ENCODE measurements at places on chromosomes 2 and 18.

DNA sequence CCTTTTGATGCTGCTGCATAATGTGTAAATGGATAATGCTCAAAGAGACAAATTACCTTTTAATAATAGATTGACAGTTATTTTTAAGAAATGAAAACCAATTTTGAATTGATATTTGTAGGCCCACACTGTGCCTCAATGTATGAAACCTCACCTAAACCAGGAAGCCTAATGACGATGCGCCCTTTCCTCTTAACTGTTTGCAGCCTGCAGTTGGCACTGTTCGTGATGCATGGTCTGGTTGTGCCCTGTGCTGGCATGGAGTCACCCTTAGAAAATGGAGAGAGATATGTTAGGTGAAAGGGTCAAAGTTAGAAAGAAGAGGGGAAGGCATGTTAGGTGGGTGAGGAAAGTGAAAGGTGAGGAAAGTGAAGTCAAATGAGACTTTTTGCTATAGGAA, 390.2 kb downstream of the PTPRM start:
- DNase-seq = no peak

DNA sequence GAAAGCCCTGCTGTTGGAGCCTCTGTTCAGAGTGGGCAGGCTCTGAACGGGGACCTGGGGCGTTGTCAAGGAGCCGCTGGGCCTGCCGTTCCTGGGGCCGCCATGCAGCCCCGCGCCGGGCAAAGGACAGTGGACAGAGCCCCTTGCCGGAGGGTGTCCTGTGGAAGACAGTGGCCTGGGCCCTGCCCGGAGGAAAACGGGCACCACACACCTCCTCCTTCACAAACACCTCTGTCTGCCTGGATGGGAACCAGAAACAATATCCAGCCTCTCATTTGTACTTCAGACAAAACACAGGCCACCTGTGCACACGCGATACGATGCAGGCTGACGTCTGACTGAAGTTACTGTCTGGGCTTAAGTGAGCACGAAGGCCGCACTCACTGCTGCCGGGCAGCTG, 233.7 kb downstream of the TWIST2 start:
- DNase-seq = no peak

DNA sequence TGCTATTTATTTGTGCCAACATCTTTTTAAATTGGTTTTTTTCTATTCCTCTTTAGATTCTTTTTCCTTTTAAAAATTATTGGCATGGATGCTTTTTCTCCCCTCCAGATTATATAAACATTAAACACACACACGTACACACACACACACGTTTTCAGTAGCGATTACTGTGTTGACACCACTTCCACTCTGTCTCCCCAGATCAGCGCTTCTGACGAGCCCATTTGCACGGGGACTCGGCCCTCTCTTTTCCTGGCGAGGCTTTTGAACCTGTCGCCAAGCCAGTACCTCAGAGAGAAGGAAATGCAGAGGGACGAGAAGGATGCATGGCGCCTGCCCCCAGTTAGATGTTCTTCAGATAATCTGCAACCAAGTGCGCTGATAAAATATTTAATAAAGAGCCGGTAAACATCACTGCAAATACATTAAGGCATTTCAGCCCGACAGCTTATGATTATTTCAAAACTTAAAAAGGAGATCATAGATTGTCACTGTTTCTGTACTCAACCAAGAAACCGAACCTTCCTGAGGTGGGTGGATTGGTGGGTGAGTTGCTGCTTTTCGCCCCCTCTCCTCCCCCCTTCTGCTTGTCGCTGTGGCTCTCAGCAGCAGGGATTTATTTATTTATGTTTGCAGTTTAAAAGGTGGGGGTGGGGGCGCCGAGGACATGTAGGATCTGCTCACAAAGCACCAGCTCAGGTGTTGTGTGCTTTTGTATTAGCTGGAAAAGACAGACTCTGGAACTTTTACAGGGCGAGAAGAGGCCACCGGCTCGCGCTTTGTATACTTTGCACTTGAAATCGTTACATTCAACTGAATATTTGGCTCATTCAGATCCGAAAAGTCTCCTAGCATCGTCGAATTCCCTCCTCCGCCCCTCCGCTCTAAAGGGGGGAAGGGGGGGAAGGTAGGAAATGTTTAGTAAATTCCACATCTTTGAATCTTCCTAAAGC, 787 bp upstream of the TBR1 start:
- DNase-seq = no peak

DNA sequence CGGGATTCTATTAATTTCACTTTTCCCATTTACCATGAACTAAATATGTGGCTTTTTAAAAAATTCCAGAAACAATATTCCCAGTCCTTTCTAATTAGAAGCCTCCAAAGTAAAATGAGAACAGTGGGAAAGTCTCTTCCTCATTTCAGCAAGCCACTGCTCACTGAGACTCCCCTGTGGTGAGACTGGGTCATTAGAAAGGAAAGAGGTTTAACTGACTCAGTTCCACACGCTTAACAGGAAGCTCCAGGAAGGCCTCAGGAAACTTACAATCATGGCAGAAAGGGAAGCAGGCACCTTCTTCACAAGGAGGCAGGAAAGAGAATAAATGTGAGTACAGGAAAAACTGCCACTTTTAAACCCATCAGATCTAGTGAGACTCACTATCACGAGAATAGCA, 258.9 kb upstream of the CHAC2 start:
- DNase-seq = no peak

DNA sequence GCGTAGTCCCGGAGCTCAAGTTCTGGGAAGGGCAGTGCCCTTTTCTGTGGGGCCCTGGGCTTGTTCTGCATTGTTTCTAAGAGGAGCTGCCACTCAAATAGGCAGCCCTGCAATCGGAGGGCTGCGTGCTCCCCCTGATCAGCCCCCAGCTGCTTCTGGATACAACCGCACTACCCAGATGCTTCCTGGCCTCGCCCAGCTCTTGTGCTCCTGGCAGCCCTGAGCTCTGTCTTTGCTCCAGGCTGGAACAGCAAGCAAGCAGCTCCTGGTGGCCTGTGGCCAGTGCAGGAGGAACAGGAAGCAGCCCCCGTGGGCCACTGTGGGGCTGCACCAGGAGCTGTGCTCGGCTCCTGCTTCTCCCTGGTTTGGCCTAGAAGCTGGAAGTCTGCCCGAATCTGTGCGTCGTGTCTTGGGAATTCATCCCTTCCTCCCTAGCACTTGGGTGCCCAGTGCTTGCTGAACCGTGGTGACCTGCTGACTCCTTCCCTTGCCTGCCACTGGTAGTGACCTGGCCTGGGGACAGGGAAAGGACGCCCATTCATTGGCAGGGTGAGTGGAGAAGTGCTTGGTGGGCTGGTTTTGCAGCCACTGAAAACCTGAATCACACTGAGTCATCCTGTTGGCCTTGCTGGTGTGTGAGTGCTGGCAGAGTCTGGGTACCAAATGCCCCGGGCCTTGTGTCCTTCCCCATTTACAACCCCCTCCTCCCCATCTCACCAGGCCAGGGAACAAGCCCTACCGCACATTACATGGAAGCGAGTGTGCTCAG, 27.3 kb upstream of the NTSR2 start:
- DNase-seq = no peak

- DNase-seq = no peak
Measured at GRCh38 chr2:106995556-106995955, 109.6 kb upstream of the ST6GAL2 start.

DNA sequence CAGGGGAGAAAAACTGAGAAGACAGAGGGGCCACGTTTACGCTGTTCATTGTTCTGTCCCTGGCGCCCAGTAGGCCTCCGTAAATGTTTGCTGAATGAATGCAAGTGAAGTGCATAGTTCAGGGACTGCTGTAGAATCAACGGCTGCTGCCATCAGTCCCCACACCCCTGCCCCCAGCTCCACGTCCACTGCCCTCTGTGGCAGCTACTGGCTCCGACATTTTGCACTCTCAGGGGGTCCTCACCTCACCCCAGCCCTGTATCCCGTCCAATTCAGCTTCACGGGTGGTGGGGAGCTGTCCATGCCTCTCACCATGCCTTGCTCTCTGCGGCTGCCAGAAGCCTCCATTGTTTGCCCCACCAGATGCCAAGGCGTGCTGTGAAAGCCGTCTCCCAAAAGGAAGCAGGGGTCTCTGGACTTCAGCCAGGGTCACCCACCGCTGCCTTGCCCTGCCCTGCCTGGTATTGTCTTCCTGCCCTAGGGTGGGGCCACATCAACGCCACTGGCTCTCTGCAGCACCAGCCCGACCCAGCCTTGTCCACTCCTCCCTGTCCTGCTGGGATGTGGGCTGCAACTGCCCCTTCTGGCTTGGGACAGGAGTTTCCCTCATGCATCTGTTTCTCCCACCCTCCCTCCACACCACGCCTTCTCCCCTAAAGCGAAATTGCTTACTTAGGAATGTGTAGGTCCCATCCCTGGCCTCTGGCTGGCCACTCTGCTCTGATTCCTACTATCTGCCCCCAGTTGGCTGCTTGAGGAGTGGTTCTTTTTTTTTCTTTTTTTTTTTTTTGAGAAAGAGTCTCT, 86.0 kb downstream of the RHOB start:
- no peak for DNase-seq

Measured in left forelimb (tissue), 1 donor.